ENCODE measurements at places on chromosomes 7 and 10. TPM values are rescaled to one million over a fixed set of nuclear protein-coding genes. Genes with fewer than 3 reads are reported as not detected.
A peak's percentile ranks its signal among the peaks of the same experiment; 100 is the strongest.

DNA sequence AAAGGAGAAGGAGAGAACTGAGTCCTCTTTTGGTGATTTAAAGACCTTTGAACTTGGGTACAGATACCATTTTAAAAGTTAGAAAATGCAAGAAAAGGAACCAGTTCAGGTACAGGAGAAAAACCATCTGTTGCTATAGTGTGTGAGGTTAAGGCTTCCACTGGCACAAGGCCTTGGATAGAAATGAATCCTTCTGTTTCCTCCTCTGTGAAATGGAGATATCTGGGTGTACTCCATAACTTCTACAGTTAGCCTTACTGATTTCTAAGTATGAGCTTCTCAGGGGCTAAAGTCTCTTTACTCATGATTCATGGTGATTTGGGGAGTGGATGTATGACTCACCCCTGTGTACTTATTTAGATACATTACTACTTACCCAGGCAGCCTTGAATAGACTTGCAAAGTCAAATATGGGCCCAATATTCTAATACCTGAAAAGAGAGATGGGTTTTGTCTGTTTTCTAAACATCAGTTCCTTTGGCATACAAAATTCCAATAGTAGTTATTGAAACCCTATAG lies 117.2 kb upstream of the ADO start:
- H3K4me1 ChIP-seq: peaks cover 42% of the 10 kb centered on the region
- no peak overlapping the region for H3K4me3 ChIP-seq
- no peak for DNase-seq
- no peaks in the 10 kb centered on the region for H3K27me3 ChIP-seq
- H3K27ac ChIP-seq: no peak overlapping the region
- peaks cover 14% of the 10 kb centered on the region for H3K36me3 ChIP-seq

GRCh38 chr10:78980354-78980753 lies 88.4 kb upstream of the ZMIZ1 start:
- no peak for DNase-seq
- H3K4me1 ChIP-seq: peaks cover 6% of the 10 kb centered on the region
- H3K4me3 ChIP-seq: no peak overlapping the region
- no peaks in the 10 kb centered on the region for H3K36me3 ChIP-seq
- no peaks in the 10 kb centered on the region for H3K27me3 ChIP-seq

- H3K27me3 ChIP-seq: no peaks in the 10 kb centered on the region
- peaks cover 12% of the 10 kb centered on the region for H3K4me1 ChIP-seq
- DNase-seq: no peak
- no peak overlapping the region for H3K27ac ChIP-seq
These were observed 186.2 kb downstream of the ELFN1 start for GRCh38 chr7:1856161-1856887.

DNA sequence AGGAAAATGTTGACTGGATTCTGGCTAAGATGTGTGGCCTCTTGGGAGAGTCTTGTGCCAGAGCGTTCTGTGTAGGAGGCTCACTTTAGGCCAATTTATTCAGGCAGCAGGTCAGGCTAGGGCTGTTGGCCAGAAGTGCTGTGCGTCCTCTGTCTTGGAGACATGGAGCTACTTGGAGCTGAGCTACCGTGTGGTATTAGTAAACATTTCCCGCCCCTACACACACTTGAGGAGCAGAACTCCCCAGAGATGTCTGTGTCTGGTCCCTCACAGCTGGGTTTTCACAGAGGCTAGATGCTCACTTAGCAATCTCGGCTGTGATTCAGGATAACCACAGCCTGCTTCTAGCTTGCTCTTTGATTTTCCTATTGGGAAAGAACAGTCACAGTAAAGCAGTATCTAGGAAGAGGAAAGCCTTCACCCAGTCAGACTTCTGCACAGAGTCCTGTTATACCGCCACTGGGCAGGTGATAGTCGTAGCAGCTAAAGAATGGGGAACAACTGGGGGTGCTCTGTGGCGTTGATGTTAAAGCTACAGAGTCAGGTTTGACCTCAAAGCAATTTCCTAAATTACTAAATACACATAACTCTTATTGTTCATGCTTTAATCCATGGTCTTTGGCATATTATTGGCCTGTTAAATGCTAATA lies 86.7 kb downstream of the MDFIC start:
- no peaks in the 10 kb centered on the region for H3K27me3 ChIP-seq
- peaks cover 74% of the 10 kb centered on the region for H3K4me1 ChIP-seq
- H3K36me3 ChIP-seq: peaks cover 15% of the 10 kb centered on the region
- DNase-seq: peak; percentile 18
- H3K27ac ChIP-seq: peak overlapping the region; percentile 74

TMEM139 gene
- 0.74 TPM for total RNA-seq

TAS2R41 gene
- total RNA-seq: not detected

C7orf33 gene
- total RNA-seq: not detected

All from activated naive CD4-positive, alpha-beta T cell treated with anti-CD3 and anti-CD28 coated beads for 36 hours (primary cell).